Esophagus squamous epithelium (tissue), 5 donors: ENCODE measurements at places on chromosomes 1 and 21.

- DNase-seq, result no peak
Measured at GRCh38 chr21:36260030-36260787, 59.8 kb upstream of the MORC3 start.

- no peak for DNase-seq
Measured at GRCh38 chr1:4044967-4045366, 144.9 kb upstream of the C1orf174 start.

GRCh38 chr1:21577933-21578332 is 68.7 kb downstream of the ALPL start:
- DNase-seq, result no peak

- no peak for DNase-seq
Measured at GRCh38 chr1:73401666-73402065, 796.3 kb downstream of the LRRIQ3 start.

- no peak for DNase-seq
Measured at GRCh38 chr1:179047636-179047997, 21.9 kb downstream of the FAM20B start.
